Activated CD4-positive, alpha-beta T cell treated with anti-CD3 and anti-CD28 coated beads, Interleukin-2, Interleukin-4, amounts not matched to agents 100 ng/mL and 50 ng/mL, durations not matched to agents 16 hours and 8 hours (primary cell): ENCODE measurements at places on chromosomes 3 and 15.

GRCh38 chr3:69767571-69767970 is 28.3 kb downstream of the MITF start:
- no peak for DNase-seq

- no peak for DNase-seq
Measured at GRCh38 chr3:52781741-52782140, 4.3 kb downstream of the ITIH1 start.

DNA sequence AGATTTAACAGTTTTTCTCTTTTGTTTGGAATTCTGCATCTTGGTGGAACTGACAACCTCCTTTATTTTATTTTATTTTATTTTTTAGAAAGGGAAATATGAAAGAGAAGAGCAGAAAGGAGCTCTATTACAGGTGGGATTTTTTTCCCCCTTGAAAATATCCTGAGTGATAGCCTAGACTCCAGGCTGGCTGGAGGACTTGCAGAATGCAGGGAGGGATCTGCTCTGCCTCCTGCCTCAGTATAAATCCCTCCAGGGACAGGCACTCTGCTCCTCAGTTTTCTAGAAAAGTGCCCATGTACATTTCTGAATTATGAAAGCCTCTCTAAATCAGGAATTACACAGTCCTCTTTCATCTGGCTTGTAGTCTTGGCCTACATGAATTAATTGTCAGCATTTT is 173.7 kb downstream of the TMEM108 start:
- no peak for DNase-seq

- no peak for DNase-seq
Measured at GRCh38 chr3:143277531-143277930, 158.0 kb downstream of the CHST2 start.

DNA sequence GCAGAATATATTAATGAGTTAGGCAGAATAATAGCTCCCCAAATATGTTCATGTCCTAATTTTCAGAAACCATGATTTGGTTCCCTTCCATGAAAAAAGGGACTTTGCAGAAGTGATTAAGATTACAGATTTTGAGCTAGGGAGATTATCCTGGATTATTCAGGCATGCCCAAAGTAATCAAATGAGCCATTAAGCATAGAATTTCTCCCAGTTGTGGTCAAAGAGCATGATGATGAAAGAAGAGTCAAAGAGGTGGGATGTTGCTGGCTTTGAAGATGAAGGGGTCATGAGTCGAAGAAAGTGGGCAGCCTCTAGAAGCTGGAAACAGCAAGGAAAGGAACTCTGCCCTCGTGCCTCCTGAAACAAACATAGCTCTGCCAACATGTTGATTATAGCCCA is 254.2 kb upstream of the CDIN1 start:
- DNase-seq = no peak

DNA sequence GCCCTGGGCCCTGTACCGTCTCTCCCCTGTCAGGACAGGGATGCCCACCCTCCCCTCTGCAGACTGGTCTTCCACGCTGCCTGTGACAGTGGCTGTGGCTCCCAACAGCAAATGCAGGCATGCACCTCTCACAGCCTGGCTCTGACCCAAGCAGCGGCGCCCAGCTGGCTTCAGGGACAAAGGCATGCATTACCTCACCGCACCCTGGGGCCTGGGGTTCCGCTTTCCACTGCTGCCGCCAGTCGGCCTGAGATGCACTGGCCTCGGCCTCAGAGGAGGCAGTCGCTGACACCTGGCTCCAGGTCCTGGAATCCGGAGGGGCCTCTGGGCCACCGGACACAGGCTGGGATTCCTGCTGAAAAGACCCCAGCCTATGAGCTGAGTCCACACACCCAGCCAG is 70.3 kb downstream of the SCN5A start:
- no peak for DNase-seq

- no peak for DNase-seq
Measured at GRCh38 chr3:187072511-187072910, 66.8 kb downstream of the RPL39L start.

GRCh38 chr15:41746802-41747201 is 27.5 kb upstream of the MAPKBP1 start:
- DNase-seq = no peak

DNA sequence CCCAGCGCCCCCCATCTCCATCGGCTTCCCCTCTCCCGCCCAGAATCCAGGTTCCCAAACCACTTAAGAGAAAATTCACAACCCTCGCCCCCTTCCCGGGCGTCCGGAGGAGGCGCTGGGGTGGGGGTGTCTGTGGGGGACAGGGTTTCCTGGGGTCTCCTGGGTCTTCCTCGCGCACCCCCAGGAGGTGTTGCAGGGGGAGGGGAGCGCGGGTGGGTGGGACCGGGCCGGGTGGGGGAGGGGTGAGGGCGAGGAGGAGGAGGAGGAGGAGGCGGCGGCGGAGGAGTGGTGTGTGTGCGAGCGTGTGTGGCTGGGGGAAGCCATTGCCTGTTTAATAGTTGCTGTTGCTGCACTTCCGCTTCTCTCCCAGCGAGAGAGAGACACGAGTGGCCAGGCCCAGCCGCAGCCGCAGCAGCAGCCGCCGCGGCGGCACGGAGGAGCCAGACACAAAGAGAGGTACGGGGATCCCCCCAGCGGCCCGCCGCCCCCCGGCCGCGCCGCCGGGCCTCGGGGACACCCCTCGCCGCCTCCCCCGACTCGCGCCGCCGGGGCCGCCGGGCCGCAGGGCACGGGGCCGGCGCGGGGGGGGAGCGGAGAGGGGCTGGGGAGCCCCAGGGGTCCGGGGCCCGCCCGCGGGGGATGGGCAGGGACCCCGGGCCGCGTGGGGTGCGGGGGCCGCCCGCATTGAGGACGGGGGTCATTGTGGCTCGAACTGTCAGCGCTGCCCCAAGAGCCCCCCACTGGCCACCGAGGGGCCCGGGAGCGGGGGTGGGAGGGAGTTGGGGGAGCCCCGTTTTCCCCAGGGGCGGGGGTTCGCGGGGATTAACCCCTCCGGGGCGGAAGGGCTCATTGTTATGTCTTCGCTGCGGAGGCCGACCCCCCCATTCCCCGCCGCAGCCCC is at the start of gene UBE2E1:
UBE2E1 (plus strand) TSS at position 323 of the 901 bp plus-strand sequence. CDS start 1,315 bp downstream, outside the sequence.
- peak; percentile 69 for DNase-seq

DNA sequence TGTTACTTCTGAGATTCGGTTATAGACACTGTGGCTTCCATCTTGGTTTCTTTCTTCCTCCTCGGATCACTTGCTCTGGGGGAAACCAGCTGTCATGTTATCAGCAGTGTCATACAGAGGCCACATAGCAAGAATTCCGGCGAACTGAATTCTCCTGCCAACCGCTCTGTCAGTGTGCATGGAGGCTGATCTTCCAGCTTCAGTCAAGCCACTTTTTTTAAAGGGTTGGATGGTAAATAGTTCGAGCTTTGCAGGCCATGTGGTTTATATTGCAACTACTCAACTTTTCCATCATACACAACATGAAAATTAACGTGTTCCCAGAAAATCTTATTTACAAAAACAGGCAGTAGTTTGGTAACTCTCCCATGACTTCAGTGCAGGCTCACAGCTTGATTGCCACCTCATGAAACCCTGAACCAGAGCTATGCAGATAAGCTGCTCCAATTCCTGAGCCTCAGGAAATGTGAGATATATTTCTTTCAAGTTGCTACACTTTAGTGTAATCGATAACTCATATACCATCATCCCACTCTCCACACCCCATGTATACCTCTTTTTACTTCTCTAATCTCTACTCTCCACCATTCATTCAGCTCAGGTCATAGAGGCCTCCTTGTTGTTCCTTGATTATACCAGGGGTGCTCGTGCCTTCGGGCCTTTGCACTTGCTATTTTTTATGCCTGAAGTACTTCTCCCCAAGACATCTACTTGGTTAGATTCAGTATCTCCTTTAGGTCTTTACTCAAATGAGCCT is 7.2 kb downstream of the RPL22L1 start:
- DNase-seq = no peak

DNA sequence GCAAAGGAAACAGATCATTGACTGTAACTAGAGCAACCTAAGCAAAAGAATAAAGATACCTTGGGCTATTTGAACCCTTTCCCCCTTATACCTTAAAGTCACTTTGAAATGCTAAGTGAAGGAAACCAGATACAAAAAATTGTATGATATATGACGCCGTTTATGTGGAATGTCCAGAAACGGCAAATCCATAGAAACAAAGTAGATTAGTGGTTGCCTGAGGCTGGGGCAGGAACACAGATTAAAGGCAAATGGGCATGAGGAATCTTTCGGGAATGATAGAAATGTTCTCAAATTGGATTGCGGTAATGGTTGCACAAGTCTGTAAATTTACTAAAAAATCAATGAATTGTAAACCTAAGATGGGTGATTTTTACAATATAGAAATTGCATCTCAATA is 160.1 kb upstream of the CCDC54 start:
- no peak for DNase-seq

DNA sequence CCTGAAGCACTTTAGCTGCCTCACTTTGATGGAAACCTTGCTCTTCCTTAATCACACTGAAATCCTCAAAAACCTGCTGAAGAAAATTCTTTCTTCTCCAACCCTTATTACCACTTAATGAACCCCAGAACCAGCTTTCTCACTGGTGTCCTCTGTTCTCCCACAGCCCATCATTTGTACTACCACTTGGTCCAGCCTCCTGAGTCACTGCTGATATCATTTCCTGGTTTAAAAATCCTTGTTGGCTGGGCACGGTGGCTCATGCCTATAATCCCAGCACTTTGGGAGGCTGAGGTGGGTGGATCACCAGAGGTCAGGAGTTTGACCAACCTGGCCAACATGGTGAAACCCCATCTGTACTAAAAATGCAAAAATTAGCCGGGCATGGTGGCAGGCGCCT is 418.6 kb upstream of the KCNMB2 start:
- no peak for DNase-seq

- no peak for DNase-seq
Measured at GRCh38 chr3:197700095-197700494, 36.6 kb downstream of the RUBCN start.

- no peak for DNase-seq
Measured at GRCh38 chr3:154209499-154209898, 88.3 kb downstream of the ARHGEF26 start.

DNA sequence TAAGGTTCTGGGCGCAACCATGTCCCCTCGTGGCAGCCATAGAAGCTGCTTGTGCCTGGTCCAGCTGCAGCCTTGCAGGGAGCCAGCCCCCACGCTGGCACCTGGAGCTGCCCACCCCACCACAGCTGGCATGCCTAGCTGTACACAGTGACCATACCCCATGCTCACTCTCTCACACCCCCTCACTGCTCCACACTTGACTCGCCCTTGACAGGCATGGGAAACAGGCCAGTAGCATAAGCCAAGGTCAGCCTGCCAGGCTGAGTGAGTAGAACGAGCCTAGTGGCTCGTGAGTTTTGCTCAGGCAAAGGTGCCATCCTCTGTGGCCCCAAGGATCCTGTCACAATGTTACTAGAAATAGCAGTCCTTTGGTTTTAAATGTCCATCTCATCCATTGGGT is 52.7 kb upstream of the CADM2 start:
- DNase-seq = no peak

- peak; percentile 82 for DNase-seq
Measured at GRCh38 chr15:78000091-78000926, 77.2 kb downstream of the TBC1D2B start.

- DNase-seq = peak; percentile 10
Measured at GRCh38 chr3:129398803-129399144, 29.7 kb downstream of the EFCAB12 start.

DNA sequence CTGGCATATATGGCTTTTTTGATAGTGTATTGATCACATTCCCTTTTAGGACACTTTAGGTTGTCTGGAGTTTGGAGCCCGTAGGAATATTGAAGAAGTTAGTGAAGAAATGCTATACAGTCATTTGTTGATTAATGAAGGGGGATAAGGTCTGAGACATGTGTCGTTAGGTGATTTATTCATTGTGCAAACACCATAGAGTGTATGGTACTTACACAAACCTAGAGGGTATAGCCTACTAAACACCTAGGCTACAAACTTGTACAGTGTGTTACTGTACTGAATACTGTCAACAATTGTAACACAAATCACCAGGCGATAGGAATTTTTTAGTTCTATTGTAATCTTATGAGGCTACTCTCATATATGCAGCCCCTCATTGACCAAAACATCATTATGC is 3.3 kb downstream of the TPM1 start:
- no peak for DNase-seq

- no peak for DNase-seq
Measured at GRCh38 chr15:28946803-28947202, 61.0 kb downstream of the APBA2 start.

DNA sequence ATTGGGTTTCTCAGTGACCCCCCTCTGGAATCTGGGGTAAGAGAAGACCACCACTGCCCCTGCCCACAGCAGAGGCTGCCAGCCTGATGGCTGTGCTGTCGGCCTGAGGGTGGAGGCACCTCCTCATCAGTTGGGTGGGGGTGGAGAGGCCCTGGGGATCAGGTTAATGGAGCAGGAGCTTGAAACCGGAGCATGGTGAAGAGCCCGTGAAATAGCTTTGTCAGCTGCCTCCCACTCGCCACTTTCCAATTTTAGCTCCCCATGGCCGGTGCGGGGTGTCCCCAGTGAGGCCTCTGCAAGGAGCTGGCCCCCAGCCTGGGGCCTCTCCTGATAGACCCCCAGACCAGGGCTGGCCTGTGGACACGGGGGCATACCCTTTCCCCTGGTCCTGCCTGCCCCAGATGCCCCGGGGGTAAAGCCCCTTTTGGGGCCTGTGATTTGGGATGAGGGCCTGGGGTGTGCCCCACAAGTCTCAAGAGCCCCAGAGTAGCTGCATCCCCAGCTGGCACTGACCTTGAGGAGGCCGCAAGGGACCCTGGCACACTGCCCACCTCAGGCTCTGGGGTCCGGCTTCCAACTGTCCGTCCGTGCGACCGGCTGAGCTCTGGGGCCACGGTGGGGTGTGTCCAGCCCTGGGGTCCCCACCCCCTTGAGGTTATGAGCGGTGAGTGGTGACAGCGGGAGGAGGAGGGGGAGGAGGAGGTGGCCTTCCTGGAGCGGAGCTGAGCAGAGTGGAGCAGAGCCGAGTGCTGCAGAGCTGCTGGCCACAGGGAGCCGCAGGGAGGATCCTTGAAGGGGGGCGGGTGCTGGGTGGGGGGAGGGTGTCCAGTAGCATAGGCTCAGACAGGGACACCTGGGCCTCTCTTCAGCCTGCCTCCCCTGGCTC is at the start of gene HHATL:
HHATL (minus strand) TSS at position 733 of the 886 bp plus-strand sequence. CDS start 1,972 bp downstream, outside the sequence.
- no peak for DNase-seq

DNA sequence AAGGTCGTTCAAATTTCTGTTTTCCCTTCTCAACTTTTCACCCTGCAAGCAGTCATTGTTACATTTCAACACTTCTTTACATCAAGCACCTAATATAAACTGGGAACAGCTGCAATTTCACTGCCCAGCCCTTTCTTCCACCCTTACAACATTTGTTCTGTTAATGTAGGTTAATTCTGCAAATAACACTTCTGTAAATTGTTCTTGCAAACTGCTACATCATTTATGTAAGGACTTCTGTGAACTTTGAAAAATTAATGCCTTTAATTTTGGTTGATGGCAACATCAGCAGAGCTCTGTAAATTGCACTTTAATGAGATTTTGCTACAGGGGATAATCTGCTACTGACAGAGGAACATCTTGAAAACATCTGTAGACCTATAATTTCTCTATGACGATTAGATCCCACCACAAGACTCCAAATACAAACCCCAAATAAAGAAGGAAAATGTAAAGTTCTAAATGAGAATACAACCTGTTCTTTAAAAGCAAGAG is 93.5 kb downstream of the ZIC4 start:
- DNase-seq = no peak
